ENCODE measurements at places on chromosomes 16 and 17.
A peak's percentile ranks its signal among the peaks of the same experiment; 100 is the strongest.

DNA sequence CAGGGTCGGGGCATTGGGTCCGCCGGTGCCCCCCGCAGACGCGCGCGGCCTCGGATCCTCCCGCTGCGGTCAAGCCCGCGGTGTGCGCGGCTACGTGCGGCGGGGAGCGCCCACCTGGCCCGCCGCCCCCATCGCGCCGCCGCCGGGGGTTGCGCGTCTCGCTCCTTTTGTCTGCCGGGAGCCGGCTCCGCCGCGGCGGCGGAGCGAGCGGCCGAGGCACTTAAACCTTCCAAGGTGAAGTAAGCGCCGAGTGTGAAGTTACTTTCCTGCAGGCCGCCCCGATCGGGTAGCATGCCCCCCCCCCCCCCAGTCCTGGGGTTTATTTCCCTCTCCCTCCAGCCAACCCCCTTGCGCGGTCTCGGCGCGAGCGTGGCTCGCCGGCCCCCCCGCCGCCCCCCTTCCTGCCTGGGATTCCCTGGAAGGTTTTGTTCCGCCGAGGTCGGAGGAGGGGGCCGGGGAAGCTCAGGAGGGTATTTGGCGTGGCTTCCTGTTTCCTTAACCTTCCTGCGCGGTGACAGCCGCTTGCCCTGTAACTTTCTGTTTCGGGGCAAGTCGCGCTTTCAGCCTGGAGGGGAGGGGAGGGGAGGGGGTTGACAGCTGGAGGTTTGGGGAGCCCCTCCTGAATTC lies 56.6 kb upstream of the GSE1 start:
- peak; percentile 50 for DNase-seq

DNA sequence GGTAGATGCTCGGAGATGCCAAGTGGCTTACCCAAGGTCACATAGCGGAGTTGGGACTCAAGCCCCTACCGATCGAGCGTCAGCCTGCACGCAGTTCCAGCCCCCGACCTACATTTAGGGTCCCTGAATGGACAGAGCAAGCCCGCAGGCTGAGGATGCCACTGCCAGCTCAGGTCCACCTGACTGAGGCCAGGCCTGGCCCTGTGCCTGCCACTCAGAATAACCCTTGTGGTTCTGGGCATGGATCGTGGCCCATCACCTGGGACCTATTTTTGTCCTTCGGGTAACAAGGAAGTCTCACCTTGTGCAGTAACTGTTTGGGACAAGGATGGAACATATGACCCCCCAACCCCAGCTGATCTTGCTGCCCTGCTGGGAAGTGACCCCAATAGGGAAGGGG lies 17.1 kb downstream of the CDH16 start:
- no peak for DNase-seq

- DNase-seq, result no peak
Measured at GRCh38 chr17:63621229-63621683, 961 bp upstream of the MAP3K3 start.

DNA sequence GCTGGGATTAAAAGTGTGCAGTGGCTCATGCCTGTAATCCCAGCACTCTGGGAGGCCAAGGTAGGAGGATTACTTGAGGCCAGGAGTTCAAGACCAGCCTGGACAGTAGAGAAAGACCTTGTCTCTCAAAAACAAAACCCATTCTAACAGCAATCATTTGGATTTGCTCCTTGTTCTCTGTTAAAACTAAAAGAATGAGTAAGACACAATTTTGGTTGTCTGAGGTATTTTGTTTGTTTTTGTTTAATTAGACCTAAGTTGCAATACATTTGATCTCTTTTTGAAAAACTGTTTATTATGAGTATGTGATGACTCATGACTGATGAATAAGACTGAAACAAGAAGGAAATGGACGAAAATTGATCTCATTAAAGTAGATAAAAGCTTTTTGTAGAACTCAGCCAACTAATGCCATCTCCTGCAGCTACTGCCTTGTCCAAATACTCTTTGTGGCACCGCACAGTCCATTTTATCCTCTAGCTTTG lies 29.0 kb downstream of the GLG1 start:
- peak; percentile 62 for DNase-seq

Data from fibroblast of skin of back (primary cell).